Stimulated activated CD8-positive, alpha-beta memory T cell treated with anti-CD3 and anti-CD28 coated beads, Interleukin-4, amount 100 ng/mL, for 1 hour (primary cell): ENCODE measurements at places on chromosomes 1 and 21.

- no peak for DNase-seq
Measured at GRCh38 chr1:109799445-109799844, 35.7 kb upstream of the EPS8L3 start.

GRCh38 chr1:66283622-66284041 is 250.3 kb upstream of the SGIP1 start:
- no peak for DNase-seq

GRCh38 chr1:36918604-36919003 is 115.7 kb downstream of the GRIK3 start:
- DNase-seq: no peak

DNA sequence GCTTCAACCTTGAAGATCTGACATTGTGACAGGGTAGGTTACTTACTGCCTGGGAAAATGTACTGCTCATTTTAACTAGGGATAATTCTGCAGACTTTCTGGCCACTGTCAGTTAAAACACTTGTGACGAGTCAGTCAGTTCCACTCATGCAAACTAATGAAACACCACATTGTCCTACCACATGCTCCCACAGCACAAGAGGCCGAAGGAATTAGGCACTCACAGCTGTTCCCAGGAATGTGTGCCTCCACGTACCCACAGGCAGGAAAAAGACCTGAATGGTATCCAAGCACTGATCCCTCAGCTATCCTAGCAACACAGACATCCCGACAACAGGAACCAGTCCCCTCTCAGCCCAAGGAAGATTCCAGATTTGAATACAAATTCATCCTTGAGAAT is 12.3 kb downstream of the BCAR3 start:
- DNase-seq: no peak

GRCh38 chr21:28737674-28738419 is 254.8 kb downstream of the LTN1 start:
- no peak for DNase-seq
